ENCODE measurements at places on chromosomes 4 and X. TPM values are rescaled to one million over a fixed set of nuclear protein-coding genes. Genes with fewer than 3 reads are reported as not detected.

NLRP2B gene
- not detected for total RNA-seq

SSX3 gene
- total RNA-seq: not detected

DGKK gene
- total RNA-seq: not detected

MAB21L2 gene
- total RNA-seq: not detected

GRCh38 chrX:21481761-21482160, 107.5 kb downstream of the CNKSR2 start:
- no peak for DNase-seq

- no peak for DNase-seq
Measured at GRCh38 chr4:123555233-123555806, 158.7 kb downstream of the SPRY1 start.

DNA sequence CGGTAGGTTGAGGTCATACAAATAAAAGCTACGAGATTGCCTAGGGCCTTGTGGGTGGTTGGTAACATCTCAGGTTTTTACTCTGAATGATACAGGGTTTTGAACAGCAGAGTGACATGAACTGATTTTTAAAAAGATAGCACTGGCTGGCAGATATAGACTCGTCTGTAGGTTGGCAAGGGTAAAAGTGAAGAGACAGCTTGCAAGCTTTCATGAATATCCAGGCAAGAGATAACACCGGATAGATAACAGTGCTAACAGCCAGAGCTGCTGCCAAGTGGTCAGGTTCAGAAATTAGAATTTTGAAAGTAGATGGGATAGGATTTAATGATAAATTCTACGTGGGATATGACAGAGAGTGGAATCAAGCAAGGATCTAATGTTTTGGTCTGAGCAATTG, 299.7 kb upstream of the AADAT start:
- no peak for DNase-seq

GRCh38 chrX:153925387-153925738, 701 bp downstream of the ARHGAP4 start:
- DNase-seq: no peak

DNA sequence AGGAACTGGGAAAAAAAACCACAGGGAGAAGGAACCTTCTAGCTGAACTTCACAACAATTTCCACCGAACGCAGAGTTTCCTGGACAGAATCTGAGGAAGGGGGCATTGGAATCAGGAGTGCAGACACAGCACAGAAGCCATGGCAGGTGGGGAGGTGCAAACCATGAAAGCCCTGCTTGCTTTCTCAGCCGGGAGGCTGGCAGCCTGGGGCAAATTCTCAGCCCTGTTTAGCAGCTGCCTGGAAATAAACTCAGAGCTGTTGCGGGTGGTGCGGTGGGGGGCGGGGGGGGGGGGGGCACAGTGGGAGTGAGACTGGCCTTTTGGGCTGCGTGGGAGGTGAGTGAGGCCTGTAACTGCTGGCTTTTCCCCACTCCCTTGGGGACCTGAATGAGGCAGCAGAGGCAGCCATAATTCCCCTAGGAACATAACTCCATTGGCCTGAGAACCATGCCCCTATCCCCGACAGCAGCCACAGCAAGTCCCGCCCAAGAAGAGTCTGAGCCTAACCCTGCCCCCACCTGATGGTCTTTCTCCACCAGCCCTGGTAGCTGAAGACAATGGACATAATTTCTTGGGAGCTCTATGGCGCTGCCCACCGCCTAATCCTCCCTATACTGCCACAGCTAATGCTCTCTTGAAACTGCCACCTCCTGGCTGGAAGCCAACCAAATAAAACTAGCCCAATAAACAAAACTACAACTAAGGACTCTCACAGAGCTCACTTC, 176.3 kb downstream of the FAM13A start:
- no peak for DNase-seq

- no peak for DNase-seq
Measured at GRCh38 chr4:40270609-40271008, 64.5 kb upstream of the CHRNA9 start.

GRCh38 chr4:42489095-42489494, 91.8 kb downstream of the SHISA3 start:
- DNase-seq: no peak

All from activated T-cell treated with anti-CD3 and anti-CD28 coated beads, Interleukin-2, amount 50 U/mL, for 72 hours (primary cell).